ENCODE measurements at places on chromosomes 6 and 20.

GRCh38 chr6:139862311-139862710 is 487.9 kb upstream of the CITED2 start:
- no peak for DNase-seq

GRCh38 chr20:23601715-23602114 is 4.0 kb downstream of the CST9 start:
- DNase-seq, result no peak

GRCh38 chr20:21623074-21623780 is 82.2 kb upstream of the PAX1 start:
- no peak for DNase-seq

- DNase-seq, result no peak
These were observed 2.7 kb upstream of the ESR1 start for GRCh38 chr6:151804585-151805285.

DNA sequence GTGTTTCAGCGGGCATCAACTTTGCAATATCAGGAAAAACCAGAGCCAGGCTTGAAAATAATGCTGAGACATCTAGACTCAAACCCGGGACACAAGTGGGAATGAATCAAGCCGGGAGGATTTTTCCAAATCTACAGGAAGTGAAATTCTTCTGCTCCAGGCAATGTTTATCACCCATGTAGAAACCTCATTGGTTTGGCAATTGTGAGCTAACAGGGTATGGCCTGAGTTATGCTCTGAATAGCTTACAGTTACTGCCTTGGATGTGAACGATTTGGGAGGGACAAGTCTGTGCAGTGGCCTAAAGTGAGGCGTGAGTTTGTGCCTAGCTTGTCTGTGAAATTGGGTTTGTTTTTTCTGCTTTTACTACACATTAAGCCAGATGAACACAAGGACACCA is 87.4 kb downstream of the PCSK2 start:
- no peak for DNase-seq

DNA sequence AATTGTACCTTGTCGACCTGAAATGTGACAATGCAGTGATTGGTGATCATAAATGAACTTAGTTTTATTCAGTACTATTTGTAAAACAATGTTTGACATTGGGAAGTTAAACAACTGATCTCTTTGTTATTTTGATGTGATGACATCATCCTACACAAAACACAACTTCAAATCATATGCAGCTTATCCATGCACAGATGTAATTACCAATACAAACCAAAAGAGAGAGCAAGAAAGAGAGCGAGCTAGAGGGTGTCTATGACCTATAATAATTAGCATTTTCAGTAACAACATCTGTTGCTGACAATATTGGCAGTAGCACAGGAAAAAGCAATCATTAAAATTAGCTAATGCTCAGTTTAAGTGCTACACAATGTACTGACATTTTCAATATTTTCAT is 320.9 kb downstream of the UTRN start:
- no peak for DNase-seq

DNA sequence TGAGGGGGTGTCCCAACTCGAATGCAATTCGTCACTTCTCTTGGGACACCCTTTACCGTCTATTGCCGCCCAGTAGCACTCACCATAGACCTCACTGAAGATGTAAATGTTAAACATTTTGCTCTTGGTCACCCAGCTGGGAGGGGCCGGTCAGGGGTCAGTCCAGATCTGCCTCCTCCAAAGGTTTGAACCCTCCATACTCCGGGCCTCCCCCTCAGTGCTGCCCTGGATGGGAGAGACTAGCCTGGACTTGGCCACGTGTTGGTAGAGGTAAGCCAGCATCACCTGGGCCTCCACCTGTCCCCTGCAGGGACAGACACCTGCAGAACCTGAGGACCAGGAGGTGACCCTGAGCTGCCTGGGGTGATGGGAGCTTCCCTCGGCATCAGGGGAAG is 5.0 kb upstream of the MYT1 start:
- DNase-seq, result no peak

All from suprapubic skin (tissue), 4 donors.